ENCODE measurements at places on chromosomes 2 and 18. TPM values are rescaled to one million over a fixed set of nuclear protein-coding genes. Genes with fewer than 3 reads are reported as not detected.

DNA sequence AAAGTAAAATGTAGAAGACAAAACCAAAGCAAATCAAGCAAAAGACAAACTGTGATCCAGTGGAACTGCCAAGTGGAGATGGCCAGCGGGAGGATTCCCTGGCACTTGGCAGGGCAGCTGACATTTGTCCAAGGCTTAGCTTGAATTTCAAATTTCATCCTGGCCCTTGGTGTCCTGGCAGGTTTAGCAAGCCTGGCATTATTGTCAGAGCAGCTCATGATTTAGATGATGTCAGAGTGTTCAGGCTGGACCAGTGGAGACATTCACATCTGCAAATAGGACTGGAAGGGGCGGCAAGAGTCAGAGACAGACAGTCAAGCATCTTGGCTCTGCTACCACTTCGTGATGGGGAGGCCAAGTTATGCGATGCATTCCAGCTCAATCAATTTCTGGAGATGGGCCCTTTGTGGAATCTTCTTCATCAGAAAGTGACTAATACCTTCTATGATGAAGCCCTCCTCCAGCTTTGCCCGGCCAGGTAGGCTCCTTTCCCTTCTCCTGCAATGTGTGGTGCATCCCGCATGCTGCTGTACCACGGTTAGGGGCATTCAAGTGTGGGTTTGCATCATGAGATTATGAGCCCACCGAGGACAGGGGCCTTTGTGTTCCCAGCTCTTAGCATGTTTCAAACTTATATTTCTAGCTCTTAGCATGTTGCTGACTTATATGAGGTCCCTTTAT lies 199.7 kb downstream of the ANKRD30B start:
- H3K27ac ChIP-seq, result no peak overlapping the region
- no peaks in the 10 kb centered on the region for H3K4me1 ChIP-seq
- H3K36me3 ChIP-seq, result no peaks in the 10 kb centered on the region
- no peaks in the 10 kb centered on the region for H3K27me3 ChIP-seq

- H3K4me3 ChIP-seq, result no peak overlapping the region
- no peaks in the 10 kb centered on the region for H3K4me1 ChIP-seq
- H3K27me3 ChIP-seq, result no peaks in the 10 kb centered on the region
- DNase-seq, result no peak
- H3K27ac ChIP-seq, result no peak overlapping the region
- no peaks in the 10 kb centered on the region for H3K36me3 ChIP-seq
Measured at GRCh38 chr2:234826681-234827080, 125.1 kb upstream of the SH3BP4 start.

The HOXD3 gene
- total RNA-seq, result not detected

The RNF152 gene
- not detected for total RNA-seq

DNA sequence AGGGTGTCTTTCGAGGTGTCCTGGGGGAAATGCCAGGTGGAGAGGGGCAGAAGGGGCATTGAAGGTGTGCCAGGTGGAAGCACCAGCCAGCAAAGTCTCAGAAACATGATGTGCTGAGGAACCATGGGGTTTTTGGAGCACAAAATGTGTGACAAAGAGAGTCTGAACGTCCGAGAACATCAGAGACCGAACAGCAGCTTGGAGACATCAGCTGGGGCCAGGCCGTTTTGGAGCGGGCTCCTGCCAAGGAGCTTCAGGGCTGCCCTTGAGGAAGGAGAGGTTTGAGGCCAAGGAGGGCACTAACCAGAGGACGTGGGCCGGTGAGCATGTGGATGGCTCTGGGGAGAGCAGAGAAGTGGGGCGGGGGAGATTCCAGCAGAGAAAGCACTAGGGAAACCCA lies 5.3 kb upstream of the MBP start:
- H3K4me1 ChIP-seq, result peaks cover 48% of the 10 kb centered on the region
- no peak for DNase-seq
- peaks cover 11% of the 10 kb centered on the region for H3K36me3 ChIP-seq
- no peak overlapping the region for H3K4me3 ChIP-seq

DNA sequence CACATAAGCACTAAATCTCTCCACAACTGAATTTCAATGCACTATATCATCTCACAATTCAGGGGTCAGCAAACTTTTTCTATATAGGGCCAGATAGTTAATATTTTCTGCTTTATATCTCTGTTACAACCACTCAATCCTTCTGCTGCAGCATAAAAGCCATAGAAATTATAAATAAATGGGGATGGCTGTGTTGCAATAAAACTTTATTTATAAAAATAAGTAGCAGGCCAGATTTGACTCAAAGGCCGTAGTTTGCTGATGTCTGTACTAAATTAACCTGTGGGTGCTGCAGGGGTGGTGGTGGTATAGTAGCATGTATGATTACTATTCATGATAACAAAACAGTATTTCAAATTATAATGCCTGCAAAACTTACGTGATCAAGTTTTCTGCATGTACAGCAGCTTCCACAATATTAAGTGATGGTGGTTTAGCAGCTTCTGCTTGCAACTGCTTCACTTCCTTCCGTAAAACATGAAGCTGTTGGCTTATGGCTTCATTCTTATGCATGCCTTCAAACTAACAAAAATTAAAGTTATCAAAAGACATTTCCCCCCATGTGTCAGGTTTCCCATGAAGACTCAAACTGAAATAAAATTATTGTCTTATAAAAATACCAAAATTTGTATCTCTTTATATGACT lies 64.1 kb downstream of the SIGLEC15 start:
- H3K4me1 ChIP-seq, result no peaks in the 10 kb centered on the region
- no peak overlapping the region for H3K27ac ChIP-seq
- no peak for DNase-seq
- H3K27me3 ChIP-seq, result no peaks in the 10 kb centered on the region
- no peak overlapping the region for H3K4me3 ChIP-seq

DNA sequence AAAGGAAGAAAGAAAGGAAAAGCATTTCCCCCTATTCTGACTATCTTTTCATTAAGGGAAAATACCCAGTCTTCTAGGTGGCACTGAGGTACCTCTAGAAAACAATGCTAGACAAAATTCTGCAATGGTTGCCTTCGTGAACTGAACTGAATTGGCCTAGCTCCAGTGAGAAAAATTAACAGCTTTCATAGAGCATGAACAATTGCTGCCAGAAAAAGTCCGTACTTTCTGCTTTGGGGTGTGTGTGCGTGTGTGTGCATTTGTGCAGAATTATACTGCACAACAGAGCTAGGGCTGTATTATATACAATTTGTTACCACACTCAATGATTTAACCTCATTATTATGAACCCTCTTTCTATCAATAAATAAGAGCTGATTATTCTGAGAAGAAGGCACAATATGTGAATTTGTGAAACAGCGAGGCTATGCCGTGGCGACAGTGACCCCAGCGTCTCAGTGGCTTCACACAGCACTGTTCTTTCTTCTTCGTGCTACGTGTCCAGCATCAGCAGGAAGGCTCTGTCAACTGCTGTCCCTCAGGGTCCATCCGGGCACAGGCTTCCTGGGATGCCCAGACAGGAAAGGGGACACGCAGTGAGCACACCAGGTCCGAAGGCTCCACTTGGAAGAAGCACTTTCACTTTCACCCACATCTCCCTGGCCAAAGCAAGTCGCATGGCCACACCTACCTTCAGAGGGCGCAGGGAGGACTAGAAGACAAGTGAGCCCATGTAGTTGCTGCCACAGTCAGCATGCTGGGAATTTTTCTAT lies 47.5 kb downstream of the PTGR3 start:
- peaks cover 8% of the 10 kb centered on the region for H3K4me1 ChIP-seq
- peak overlapping the region; percentile 72 for H3K4me3 ChIP-seq
- DNase-seq, result peak; percentile 42
- peak overlapping the region; percentile 41 for H3K27ac ChIP-seq
- no peaks in the 10 kb centered on the region for H3K27me3 ChIP-seq

The RTP5 gene
- not detected for total RNA-seq

The SP5 gene
- not detected for total RNA-seq

GRCh38 chr2:176291809-176292283 lies 22.6 kb downstream of the MTX2 start:
- H3K4me1 ChIP-seq, result peaks cover 24% of the 10 kb centered on the region
- DNase-seq, result no peak
- H3K27ac ChIP-seq, result peak overlapping the region; percentile 71
- peaks cover 6% of the 10 kb centered on the region for H3K36me3 ChIP-seq
- no peak overlapping the region for H3K4me3 ChIP-seq
- H3K27me3 ChIP-seq, result no peaks in the 10 kb centered on the region

The TMEM247 gene
- not detected for total RNA-seq

GRCh38 chr2:217107480-217107879 lies 247.6 kb upstream of the TNP1 start:
- H3K4me3 ChIP-seq, result no peak overlapping the region
- H3K27me3 ChIP-seq, result peaks cover 14% of the 10 kb centered on the region
- peaks cover 2% of the 10 kb centered on the region for H3K36me3 ChIP-seq
- DNase-seq, result no peak
- peaks cover 32% of the 10 kb centered on the region for H3K4me1 ChIP-seq
- no peak overlapping the region for H3K27ac ChIP-seq

DNA sequence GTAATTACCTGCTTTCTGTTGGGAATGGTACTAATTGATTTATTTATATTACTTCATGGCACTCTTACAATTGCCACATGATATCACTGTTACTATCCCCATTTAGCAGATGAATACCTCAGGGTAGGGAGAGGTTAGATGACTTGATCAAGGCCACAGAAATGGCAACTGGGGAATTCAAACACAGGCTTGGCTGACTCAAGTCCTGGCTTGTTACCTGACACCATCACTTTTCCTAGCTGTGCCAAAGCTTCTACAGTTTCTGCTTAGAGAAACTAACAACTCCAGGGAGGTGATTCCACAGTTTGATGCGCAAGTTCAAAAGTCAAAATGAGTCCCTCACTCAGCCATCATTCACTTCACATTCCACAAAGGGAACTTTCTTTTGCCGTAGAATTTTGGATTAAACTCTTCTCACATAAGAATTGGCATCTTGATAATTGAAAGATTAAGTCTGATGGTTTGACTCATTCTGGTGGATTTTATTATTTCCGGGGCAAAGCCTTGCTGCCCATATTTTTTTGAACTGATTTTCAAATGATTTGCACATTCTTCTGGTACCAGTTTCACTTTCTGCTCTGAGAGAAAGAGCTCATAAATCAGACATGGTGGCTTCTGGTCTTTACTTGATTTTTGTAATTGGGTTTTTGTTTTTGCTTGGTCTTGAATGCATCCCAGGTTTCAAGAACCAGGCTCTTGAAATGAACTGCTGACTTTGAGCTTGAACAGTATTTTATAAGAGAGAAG lies 656.8 kb downstream of the BCL11A start:
- H3K27me3 ChIP-seq, result no peaks in the 10 kb centered on the region
- H3K36me3 ChIP-seq, result no peaks in the 10 kb centered on the region
- H3K4me3 ChIP-seq, result no peak overlapping the region
- no peak for DNase-seq

DNA sequence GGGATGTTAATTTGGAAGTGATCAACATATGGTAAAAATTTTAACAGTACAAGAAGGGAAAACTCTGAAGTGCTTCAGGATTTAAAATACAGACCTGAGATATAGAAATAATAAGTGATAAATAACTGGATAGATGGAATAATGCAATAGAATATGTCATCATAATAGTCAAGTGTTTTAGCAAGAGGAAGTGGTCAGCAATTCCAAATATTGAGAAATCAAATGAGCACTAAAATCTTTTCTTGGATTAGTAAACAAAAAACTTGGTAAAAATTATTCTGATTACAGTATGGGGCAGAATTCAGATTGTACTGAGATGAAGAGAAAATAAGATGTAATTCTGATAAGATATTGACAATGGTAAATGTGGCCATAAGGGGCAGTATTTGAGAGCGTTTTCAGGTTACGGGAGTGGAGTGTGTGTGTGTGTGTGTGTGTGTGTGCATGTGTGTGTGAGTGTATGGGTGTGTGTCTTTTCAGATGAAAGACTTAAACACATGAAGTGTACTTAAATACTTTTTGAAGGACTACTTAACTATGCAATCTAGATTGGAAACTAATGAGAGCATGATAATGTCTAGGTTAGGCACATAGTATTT lies 217.9 kb upstream of the ITGA4 start:
- no peak overlapping the region for H3K4me3 ChIP-seq
- no peaks in the 10 kb centered on the region for H3K27me3 ChIP-seq
- peaks cover 26% of the 10 kb centered on the region for H3K36me3 ChIP-seq
- no peak for DNase-seq

The IL36A gene
- total RNA-seq, result 0.53 TPM

- H3K36me3 ChIP-seq, result no peaks in the 10 kb centered on the region
- no peak overlapping the region for H3K27ac ChIP-seq
- H3K4me1 ChIP-seq, result no peaks in the 10 kb centered on the region
- DNase-seq, result no peak
- no peaks in the 10 kb centered on the region for H3K27me3 ChIP-seq
Measured at GRCh38 chr2:4915357-4915756, 776.8 kb upstream of the SOX11 start.

The SMPD4 gene
- 88.2 TPM for total RNA-seq

The C2orf81 gene
- 1.5 TPM for total RNA-seq

- H3K4me3 ChIP-seq, result no peak overlapping the region
- H3K27ac ChIP-seq, result no peak overlapping the region
- no peaks in the 10 kb centered on the region for H3K36me3 ChIP-seq
Measured at GRCh38 chr2:164992818-164993217, 37.5 kb upstream of the SLC38A11 start.

The VAMP5 gene
- 72.0 TPM for total RNA-seq

The KCNG2 gene
- not detected for total RNA-seq

The CENPA gene
- total RNA-seq, result 55.2 TPM

The EML6 gene
- total RNA-seq, result 0.78 TPM

- no peaks in the 10 kb centered on the region for H3K36me3 ChIP-seq
- DNase-seq, result no peak
- no peak overlapping the region for H3K27ac ChIP-seq
- H3K4me3 ChIP-seq, result no peak overlapping the region
Measured at GRCh38 chr2:238136820-238137537, 1.5 kb upstream of the KLHL30 start.

The KRCC1 gene
- total RNA-seq, result 20.4 TPM

GRCh38 chr2:191250400-191250799 lies 5.2 kb downstream of the MYO1B start:
- H3K27me3 ChIP-seq, result peaks cover 17% of the 10 kb centered on the region
- no peak for DNase-seq
- H3K27ac ChIP-seq, result no peak overlapping the region
- no peaks in the 10 kb centered on the region for H3K36me3 ChIP-seq
- H3K4me3 ChIP-seq, result no peak overlapping the region
- H3K4me1 ChIP-seq, result peaks cover 8% of the 10 kb centered on the region

DNA sequence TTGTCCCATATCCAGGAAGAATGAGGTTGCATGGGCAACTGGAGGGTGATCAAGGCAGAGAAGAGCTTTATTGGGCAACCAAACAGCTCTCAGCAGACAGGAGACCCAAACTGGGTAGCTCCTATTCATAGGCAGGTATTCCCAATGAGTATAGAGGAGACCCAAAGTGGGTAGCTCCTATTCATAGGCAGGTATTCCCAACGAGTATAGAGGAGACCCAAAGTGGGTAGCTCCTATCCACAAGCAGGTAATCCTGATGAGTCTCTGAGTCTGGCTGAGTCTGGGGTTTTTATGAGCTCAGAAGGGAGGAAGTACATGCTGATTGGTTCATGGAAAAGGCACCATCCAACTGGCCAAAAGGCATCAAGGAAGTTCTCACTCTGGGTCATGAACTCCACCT lies 5.3 kb upstream of the GORASP2 start:
- H3K36me3 ChIP-seq, result peaks cover 16% of the 10 kb centered on the region
- no peak overlapping the region for H3K27ac ChIP-seq
- H3K27me3 ChIP-seq, result no peaks in the 10 kb centered on the region
- H3K4me3 ChIP-seq, result no peak overlapping the region
- H3K4me1 ChIP-seq, result peaks cover 16% of the 10 kb centered on the region

The LYPD6B gene
- not detected for total RNA-seq

Data from activated CD8-positive, alpha-beta T cell treated with anti-CD3 and anti-CD28 coated beads, Interleukin-2, amount 10 ng/mL, durations not matched to agents 7 days and 5 days (primary cell).